ENCODE measurements at places on chromosomes 2 and 18.

DNA sequence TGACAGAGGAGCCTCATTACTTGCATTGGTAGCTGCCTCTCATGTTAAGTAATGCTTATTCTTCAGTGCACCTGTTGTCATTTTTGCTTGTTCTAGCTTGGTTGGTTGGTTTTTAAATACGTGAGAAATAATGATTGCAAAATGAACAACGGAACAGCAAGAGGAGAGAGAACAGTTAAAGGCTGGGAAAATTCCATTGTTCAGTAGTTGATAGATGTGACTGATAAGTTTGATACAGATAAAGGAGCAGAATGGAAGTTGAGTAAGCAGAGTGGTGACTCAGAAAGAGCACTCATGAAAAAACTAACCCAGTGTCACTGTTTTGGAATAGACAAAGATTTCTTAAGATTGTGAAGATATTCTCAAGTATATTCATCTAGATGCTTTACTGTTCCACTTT lies 50.5 kb downstream of the MTA3 start:
- no peak for DNase-seq

DNA sequence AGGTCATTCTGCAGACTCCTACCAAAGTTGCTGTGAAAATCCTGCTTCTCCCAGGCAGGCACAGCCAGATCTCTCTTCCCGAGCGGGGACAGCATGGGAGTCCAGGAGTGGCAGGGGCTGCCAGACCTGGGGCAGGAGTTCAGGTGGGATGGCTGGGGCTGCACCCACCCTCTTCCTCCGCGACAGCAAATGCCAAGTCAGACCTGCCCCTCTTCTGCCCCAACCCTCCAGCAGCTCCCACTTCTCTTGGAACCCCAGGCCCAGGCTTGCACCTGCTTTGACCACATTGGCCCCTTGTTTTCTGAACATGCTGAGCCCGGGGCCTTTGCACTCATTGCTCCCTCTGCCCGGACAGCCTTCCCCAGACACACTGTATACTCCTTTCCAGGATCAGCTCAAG lies 288.2 kb upstream of the HS6ST1 start:
- no peak for DNase-seq

DNA sequence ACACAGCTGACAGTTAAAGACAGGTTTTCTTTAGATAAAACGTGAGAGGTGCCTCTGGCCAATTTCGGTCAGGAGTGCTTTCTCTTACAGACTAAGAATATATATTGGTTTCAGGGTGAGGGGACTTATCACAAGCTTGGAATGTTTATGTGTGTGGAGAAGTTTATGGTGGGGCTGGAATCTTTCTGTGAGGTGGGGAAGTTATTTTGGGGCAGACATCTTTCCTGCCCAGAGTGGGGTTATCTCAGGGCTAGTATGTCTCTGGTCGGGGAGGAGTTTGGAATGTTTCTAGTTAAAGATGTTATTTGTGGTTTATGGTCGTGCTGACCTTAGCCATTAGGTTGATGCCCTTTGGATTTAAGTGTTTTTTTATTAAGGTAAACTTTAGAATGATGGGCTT lies 115.2 kb downstream of the SLC5A7 start:
- no peak for DNase-seq

DNA sequence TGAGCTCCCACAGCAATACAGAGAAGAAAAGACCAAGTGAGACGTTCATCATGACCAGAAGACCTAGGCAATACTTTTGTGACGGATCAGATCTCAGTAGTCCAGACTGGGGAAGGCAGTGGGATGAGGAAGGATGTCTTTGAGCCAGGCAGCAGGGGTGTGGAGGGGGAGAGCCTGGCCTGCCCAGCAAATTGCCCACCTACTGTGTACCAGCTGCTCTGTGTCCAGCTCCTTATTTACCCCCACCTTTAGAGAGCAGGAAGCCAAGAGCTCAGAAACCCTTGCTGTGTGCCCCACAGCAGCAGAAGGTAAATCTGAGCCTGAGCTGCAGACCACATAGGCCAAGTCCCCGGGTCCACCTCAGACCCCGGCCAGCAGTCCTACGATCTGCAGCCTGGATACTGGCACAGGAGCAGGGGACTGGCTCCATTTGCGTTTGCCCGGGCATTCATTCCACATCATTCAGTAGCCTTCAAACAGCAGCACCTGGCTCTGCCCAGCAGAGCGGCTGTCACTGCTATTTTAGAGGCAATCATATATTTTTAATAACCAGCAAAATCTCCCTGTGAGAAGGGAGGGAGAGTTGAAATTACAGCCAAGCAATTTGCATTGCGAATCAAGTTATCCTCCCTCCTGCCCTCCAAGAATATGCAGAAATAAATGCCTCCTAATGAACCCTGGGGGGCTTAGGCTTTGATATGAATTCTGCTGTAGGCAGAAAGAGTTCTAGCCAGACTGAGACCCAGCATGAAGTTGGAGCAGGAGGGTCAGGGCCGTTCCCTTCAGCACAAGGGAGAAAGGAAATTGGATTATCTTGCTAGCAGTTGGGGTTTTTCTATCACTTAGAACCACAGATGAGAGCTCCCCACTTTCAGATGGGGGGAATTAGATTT lies 110.0 kb upstream of the FZD7 start:
- DNase-seq = no peak

DNA sequence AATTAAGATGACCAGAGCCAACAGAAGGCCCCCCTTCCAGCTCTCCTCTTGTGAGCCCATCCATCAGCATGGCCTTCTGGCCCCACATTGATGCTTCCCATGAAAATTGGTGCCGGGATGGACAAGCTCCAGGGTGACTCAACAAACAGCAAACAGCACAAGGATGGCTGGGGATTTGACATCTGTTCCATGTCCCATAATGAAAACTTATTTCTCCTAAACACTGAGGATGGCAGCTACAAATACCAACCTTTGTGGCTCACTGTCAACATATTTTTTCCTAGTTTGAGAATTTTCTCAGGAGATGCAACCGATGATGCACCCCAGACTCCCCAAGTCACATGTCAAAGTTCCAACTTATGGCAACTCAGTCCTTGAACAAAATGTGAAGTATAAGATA lies 169.6 kb upstream of the SIX2 start:
- no peak for DNase-seq

- DNase-seq = no peak
Measured at GRCh38 chr2:17231394-17231965, 286.8 kb downstream of the RAD51AP2 start.

GRCh38 chr18:59051470-59052165 lies 88.1 kb upstream of the SEC11C start:
- DNase-seq = no peak

Measured in activated naive CD4-positive, alpha-beta T cell (primary cell).